NCI-H2081 treated with DMSO at 0.1 percent for 48 hours (cell line): ENCODE measurements at places on chromosomes 12 and 14.

- peak; percentile 24 for DNase-seq
These were observed 14.2 kb upstream of the ANKRD9 start for GRCh38 chr14:102523569-102524450.

GRCh38 chr12:24378548-24379407 is 429.3 kb upstream of the SOX5 start:
- DNase-seq: no peak

GRCh38 chr14:55271572-55272298 is 514 bp downstream of the FBXO34 start:
- DNase-seq: no peak

DNA sequence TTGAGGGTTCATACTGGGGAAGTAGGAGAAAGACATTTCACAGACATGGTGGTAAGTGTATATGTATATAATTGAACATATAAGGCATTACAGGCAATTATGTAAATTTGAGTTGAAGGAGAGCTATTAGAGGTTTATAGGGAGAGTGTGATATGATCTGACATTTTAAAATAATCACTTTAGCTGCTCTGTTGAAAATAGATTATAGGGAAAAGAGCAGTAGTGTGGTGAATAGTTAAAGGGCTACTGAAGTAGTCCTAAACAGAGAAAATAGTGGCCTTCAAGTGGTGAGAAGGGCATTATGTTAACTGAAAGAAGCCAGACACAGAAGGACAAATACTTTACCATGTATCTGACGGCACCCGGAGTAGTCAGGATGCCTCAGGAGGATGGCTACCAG is 234.2 kb downstream of the SLC41A2 start:
- no peak for DNase-seq

DNA sequence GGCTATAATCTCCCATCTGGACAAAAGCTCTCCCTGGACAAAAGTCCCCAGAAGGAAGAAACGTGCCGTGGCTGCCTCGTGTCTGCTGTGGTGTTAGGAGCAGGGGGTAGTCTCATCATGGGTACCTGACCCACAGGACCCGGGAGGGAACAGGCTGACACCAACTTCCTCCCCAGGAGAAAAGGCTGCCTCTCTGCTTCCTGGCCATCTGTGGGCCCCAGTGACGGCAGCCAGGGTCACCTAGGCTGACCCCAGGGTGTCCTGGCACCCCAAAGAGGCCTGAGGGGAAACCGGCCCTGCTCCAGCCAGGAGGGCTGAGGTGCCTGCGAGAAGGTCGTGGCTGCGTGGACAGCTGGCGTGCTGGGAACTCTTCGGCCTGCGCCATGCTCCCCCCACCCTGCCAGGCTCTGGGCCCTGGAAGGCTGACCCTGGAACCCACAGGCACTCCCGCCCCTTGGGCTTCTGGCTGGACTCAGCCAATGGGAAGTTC is 133.9 kb downstream of the RFLNA start:
- DNase-seq: no peak

DNA sequence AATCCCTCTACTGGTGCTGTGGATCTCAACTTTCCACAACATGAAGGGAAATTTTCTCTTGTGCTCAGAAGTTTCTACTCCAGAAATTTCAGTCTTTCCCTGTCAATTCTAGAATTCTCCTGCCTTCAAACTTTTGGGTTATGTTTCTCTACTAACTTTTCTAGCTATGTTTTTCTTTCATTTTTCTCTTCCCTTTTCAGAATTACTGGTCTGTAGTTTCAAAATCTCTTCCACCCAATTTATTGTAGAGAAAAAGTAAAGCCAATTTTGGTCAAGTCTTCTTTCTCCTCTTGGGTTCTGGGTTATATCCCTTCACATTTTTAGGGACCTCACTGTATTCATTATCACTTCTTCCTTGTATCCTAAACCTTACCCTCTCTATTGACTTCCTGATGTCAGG is 18.9 kb downstream of the CNTN1 start:
- no peak for DNase-seq

DNA sequence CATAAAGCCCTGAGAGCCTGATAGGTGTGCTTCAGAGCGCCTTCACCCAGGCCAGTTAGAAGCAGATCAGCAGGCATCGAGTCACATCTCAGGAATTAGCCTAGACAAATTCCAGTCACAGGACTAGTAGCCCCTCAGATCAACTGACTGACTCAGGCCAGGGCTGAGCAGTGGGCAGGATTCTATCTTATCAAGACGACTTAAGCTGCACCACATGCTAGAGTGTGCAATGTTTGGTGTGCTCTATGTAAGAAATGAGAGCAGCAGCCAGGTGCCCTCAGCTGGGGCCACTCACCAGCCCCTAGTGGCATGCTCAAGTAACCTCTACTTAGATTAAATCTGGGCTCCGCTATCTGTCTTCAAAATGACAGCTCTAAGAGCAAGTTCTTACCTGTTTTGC is 19.7 kb upstream of the NGB start:
- no peak for DNase-seq

GRCh38 chr14:51430079-51430478 is 190.0 kb downstream of the TMX1 start:
- DNase-seq: no peak

GRCh38 chr14:99155173-99156089 is 116.6 kb downstream of the BCL11B start:
- no peak for DNase-seq

- no peak for DNase-seq
These were observed at the start of gene TCL1B for GRCh38 chr14:95685978-95686922. Gene TCL1B (plus strand): TSS chr14:95686426. CDS start chr14:95686468, 42 bp downstream.

- DNase-seq: no peak
These were observed 134.7 kb downstream of the FGD4 start for GRCh38 chr12:32533971-32534590.

- DNase-seq: no peak
These were observed 274.3 kb downstream of the BCL11B start for GRCh38 chr14:98997526-98998205.

DNA sequence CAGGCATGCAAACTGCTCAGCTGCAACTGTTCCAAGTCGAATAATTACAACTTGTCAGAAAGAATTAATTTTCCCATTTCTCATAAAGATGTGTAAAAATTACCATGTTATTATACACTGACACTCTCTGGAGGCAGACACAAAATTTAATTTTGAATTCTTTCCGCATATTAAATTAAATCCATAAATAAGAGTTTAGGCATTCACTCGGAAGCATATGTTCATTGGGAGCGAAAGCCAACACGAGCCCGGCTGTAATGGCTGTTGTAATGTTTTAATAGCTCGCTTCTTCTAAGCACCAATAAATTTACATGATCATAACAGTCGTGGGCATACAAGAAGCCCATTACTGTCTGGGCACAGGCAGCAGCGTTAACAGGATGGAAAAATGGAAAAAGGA is 189.6 kb upstream of the SOX5 start:
- no peak for DNase-seq

DNA sequence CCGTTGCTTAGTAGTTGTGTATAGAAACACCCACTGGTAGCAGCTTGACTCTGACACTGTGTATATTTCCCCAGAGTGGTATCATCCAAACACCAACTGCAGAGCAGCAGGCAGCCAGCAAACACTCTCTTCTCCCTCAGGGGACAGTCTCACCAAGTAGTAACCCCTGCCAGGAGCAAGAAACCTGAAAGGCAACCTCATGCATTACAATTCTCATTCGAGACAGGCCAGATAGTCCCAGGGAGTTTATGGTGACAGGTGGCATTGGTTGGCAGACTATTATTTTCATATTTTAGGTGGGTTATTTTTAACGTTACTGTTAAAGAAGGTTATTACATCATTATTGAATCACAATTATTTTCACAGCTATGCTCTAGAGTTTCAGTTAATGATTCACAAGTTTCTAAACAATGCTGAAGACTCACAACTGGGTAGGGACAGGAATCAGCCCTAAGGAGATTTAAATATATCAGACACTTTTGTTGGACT is 222.8 kb downstream of the EGLN3 start:
- no peak for DNase-seq

DNA sequence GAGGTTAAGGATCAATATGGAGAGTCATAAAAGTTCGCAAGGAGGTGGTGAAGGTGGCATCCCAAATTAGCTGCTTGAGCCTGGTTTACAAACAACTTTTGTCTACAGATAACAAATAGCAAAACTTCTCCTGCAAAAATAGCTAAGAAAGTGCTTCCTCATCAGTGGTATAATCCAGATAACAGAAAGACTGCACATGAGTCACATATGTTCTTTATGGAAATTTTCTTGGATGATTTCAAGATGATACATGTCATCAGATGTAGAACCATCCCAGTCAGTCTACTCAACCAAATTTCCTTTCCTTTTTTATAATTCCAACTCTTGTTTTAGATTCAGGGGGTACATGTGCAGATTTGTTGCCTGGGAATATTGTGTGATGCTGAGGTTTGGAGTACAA is 133.0 kb downstream of the BTG1 start:
- no peak for DNase-seq

GRCh38 chr14:26709019-26709418 is 111.2 kb upstream of the NOVA1 start:
- DNase-seq: no peak

DNA sequence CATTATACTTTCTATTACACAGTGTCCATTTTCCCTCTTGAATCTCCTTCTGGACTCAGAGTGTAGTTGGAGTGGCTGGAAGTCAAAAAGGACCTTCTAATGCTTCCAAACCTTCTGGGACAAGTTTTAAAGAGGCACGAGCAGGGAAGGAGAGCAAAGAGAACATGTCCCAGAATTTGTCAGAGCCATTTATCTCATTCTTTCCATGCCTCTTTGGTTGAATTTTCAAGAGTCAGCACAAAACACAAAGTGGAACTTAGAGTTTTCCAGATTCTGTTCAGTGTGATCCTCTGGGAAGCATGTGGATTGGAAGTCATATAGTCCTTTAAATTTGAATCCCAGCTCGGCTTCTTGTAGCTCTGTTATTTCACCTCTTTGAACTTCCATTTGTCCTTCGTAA is 138.2 kb upstream of the PWP1 start:
- DNase-seq: no peak

GRCh38 chr12:56658921-56659320 is 13.1 kb upstream of the ATP5F1B start:
- DNase-seq: no peak

DNA sequence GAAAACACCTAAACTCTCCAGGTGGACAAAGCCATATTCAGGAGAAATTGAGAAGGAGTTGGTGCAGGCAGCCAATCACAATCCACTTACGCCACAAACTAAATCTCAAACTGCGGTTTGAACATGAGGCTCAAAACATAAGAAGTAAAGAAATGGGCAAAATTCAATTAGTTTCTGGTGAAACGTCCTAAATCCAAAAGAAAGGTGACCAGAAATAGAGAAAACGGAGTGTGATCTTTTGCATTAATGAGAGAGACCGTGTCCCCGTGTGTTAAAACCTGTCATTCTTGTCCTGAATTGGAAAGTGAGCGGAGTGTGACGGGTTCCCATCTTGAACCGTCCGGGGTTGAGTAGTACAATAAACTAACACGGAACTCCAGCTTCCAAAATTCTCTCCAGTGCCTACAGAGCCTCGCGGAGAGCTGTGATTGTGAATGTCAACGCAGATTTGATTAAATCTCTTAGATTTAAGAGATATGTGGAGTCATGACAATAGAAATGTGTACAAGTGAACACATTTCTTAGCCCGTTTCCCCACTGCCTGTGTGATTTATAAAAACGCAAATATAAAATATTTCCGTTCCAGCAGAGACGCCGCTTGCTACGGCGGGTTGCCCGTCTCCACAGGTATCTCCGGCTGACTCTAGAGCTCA is 595 bp upstream of the METAP2 start:
- DNase-seq: no peak

GRCh38 chr12:32398816-32399369 is 465 bp upstream of the FGD4 start:
- DNase-seq: no peak

- DNase-seq: no peak
These were observed 2.5 kb upstream of the SOS2 start for GRCh38 chr14:50233951-50234250.

GRCh38 chr14:35134329-35135123 is 12.2 kb downstream of the PRORP start:
- DNase-seq: no peak

GRCh38 chr12:25323581-25323982 is 72.9 kb upstream of the KRAS start:
- DNase-seq: no peak

DNA sequence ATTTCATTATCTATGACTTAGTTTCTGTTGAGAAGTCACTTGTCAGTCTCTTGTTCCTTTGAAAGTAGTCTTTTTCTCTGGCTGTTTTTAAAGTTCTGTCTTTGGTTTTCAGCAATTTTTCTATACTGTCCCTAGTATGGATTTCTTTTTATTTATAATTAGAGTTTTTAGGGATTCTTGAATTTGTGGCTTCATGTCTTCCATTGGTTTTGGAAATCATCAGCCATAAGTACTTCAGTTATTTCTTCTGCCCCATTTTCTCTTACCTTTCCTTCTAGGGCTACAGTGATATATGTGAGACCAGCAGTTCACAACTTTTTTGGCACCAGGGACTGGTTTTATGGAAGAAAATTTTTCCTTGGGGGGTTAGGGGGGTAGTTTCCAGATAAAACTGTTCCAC is 90.0 kb upstream of the EVL start:
- no peak for DNase-seq

DNA sequence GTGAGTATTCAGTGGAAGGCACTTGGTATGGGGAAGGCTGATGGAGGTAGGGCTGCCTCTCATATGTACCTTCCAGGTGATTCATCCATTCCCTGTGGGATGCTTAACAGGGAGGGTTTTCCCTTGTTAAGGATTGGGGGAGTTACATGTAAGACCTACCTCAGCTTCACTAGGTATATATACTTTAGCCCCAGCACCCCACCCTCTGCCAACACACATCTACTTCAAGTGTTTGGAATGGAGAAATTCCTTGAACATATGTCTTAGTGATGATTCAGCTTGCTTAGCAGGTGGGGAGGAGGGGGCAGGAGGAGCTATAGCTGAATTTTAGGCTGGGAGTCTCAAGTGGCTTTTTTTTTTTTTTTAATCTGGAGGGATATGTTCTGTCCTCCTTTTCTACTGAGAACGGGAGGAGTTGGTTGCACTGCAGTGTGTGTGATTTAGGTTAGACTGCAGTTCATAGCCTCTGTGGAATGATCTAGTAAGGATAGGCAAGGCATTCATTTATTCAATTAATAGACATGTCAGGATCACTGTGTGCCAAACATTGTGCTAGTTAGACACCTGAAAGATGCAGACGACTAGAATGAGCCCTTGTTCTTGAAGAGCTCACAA is 1.7 kb downstream of the PIP4K2C start:
- DNase-seq: no peak

GRCh38 chr12:89412665-89413064 is 60.4 kb upstream of the DUSP6 start:
- no peak for DNase-seq

DNA sequence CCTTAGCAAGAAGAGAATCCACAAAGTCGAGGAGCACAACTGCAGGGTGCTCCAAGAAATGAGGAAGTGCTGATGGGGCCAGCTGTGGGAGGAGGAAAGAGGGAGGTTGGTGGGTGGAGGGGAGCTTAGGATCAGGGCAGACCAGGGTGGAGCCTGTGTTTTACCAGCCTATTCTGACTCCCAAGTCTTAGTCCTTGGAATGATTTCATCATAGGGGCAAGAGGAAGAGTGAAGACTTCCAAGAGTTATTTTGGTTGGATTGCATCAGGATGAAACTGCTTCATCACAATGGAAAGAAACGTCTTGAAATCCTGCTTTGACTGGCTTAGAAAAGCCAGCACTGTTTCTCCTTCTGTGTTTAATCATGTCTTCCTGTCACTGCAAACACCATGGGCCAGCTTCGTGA is 194.0 kb downstream of the DPF3 start:
- no peak for DNase-seq
